Stimulated activated CD4-positive, alpha-beta T cell treated with anti-CD3 and anti-CD28 coated beads, TNF-alpha, amount 100 ng/mL, for 24 hours (primary cell): ENCODE measurements at places on chromosomes 1 and 21.

- peak; percentile 0 for DNase-seq
These were observed 17.6 kb downstream of the CRB1 start for GRCh38 chr1:197285526-197286205.

DNA sequence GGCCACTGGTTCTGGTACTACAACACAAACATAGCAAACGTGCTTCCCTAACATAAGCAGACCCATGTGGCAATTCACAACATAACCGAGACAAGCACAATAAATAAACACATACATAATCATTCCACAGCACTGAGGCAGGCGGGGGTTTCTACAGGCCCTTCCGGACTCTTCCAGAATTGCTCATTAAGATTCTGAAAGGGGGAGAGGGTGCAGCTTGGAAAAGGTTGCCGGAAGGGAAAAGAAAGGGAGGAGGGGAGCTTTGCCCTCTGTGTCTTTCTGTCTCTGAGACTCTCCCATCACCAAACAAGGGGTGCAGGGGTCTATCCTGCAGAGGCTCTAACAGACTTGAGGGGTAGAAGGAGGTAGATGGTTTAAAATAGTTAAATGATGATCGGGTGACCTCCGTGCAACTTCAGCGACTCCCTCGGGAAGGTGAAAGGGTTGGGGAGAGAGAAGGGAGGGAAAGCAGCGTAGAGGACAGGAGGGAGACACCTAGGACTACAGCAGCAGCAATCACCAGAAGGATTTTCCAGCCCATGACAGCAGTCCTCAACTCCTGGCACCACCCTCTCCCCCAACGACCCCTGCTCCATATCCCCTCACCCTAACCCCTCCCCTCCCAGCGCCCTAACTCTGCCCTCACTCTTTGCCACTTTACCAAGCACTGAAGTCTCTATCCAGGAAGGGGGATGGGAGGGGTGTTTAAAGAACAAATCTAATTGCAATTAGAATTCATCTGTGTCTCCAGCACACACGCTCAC is 365.5 kb upstream of the ESRRG start:
- DNase-seq = no peak

GRCh38 chr1:246450611-246451251 is 56.3 kb downstream of the SMYD3 start:
- no peak for DNase-seq

GRCh38 chr1:170661646-170662411 is 2.1 kb upstream of the PRRX1 start:
- DNase-seq = no peak

- DNase-seq = no peak
These were observed 24.7 kb downstream of the NADK start for GRCh38 chr1:1753607-1754005.
